Activated naive CD8-positive, alpha-beta T cell treated with anti-CD3 and anti-CD28 coated beads, Interleukin-2, amount 10 ng/mL, durations not matched to agents 7 days and 5 days (primary cell): ENCODE measurements at places on chromosomes 7 and 10.

- no peak for DNase-seq
Observed at GRCh38 chr7:12640299-12641096, 46.9 kb upstream of the ARL4A start.

- DNase-seq = no peak
Observed at GRCh38 chr10:113693348-113693747, 13.6 kb downstream of the CASP7 start.

GRCh38 chr7:2870471-2870931 lies 26.4 kb upstream of the GNA12 start:
- DNase-seq = no peak

DNA sequence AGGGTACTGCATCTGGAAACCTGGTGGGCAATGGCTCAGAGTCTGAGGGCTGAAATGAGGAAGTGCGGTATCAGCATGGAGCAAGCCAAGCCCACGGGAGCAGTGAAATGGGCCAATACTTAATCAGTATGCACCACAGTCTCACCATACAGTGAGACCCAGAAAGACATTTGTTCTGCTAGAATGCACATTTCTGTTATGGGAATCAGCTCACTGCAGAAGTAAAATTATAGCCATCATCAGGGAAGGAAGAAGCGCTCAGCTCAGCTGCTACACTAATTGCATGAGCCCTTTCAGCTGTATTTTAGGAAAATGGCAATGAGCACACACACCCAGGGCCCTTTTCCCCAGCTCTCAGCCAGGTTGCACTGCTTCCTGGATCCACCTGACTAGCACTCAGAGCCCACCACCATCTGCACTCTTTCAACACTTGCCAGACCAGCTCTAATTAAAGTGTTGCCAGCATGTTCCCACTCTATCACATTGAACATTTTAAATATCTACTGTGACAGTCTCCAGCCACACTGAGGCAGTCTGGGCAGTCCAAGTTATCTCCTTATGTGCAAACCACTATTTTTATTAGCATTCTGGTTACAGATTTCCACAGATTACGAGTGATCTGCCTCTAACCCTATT lies 44.2 kb upstream of the PIK3AP1 start:
- no peak for DNase-seq

- no peak for DNase-seq
Observed at GRCh38 chr10:96706331-96706853, 13.9 kb downstream of the PIK3AP1 start.

DNA sequence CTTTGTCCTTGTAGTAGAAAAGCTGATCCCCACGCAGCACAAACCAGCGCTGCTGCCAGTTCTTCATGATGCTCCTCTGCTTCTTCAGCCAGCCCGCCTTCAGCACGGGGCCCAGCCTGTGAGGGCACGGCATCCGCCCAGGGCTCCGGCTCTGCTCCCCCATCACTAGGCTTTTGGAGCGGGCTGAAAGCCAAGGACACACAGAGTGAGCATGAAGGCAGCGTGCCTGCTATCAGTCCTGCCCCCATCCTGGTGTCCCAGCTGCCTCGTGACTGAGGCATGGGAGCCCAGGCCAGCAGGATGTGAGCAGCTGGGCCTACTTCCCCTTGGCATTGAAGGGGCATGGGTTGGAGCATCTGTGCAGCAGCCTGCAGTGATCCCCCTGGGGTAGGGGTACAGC lies 21.9 kb downstream of the ARHGAP22 start:
- no peak for DNase-seq

DNA sequence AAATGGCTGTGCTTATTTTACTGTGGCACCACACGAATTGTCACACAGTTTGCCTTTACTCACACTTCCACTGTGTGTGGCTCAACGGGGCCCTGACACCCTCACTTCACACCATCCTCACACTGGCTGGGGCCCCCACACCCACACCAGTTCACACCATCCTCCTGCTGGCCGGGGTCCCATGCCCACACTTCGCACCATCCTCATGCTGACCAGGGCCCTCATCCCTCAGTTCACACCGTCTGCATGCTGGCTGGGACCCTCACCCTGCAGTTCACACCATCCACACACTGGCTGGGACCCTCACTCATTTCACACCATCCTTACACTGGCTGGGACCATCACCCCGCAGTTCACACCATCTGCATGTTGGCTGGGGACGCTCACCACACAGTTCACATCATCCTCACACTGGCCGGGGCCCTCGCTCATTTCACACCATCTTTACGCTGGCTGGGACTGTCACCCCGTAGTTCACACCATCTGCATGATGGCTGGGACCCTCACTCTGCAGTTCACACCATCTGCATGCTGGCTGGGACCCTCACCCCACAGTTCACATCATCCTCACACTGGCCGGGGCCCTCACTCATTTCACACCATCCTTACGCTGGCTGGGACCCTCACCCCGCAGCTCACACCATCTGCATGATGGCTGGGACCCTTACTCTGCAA lies 36.0 kb downstream of the BRI3 start:
- no peak for DNase-seq

DNA sequence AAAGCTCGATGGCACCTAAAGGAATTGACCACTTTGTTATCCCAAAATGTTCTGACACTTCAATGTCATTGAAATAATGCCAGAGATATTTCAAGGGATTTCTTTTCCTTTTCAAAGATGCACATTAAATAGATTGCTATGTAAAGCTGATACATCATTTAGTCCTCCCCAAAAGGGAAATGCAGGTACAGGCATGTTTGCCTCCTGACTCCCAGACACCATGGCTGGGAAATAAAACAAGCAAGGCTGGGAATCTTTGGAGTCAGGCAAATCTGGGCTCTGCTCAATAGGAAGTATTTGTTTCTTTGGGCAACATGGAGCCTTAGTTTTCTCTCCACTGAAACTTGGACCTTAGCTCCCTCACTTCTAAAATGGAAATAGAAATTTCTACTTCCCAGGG lies 230.8 kb upstream of the LRRTM3 start:
- no peak for DNase-seq

GRCh38 chr7:42128703-42129102 lies 108.3 kb downstream of the GLI3 start:
- DNase-seq = no peak
